ENCODE measurements at places on chromosomes 4 and X. TPM values are rescaled to one million over a fixed set of nuclear protein-coding genes. Genes with fewer than 3 reads are reported as not detected.

Gene NPNT
- not detected for polyA plus RNA-seq

Gene HAND2
- polyA plus RNA-seq = 106 TPM

Gene CT45A2
- polyA plus RNA-seq = not detected

Gene TMEM47
- polyA plus RNA-seq = 0.02 TPM

Gene SAGE1
- not detected for polyA plus RNA-seq

Gene MAGEA11
- 0.06 TPM for polyA plus RNA-seq

Gene CLDN22
- not detected for polyA plus RNA-seq

Gene TMEM156
- 0.15 TPM for polyA plus RNA-seq

Gene RBM47
- polyA plus RNA-seq = 6.8 TPM

Gene IDUA
- 32.1 TPM for polyA plus RNA-seq

DNA sequence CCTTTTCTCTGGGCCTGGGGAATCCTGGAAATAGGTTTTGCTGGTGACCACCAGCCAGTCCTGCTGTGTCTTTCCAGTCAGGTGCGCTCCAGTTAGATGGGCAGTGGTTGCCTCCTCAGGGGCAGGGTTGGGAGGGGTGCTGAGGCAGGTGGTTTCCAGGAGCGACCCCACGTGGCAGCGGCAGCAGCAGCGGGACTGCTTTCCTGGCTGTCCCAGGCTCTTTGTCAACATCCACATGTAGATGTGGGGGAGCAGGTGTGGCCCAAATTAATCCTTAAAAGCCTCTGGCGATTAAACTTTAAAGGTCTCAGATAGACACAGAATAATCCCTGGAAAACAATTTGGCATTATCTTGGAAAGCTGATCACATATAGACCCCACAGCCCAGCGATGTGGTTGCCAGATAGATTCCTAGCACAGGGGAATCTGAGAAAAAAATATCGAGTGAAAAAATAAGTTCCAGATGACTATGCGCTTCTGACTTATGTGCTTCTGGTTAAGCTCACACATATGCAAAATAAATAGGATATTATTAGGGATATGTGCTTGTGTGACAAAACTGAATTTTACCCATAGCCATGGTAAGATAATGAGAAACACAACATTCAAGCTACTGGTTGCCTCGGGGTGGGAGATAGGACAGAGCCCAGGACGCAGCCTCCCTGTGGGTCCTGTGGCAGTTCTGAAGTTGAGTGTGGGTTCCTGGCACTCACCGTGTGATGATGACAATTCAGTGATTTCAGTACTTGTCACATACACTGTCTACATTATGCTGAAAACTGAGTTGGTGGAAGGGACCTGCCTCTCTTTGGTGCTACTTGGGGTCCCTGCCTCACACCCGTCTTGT lies 336.4 kb downstream of the ARHGAP10 start:
- peak; percentile 73 for DNase-seq
- H3K36me3 ChIP-seq = peaks cover 3% of the 10 kb centered on the region
- H3K27me3 ChIP-seq = no peaks in the 10 kb centered on the region
- no peaks in the 10 kb centered on the region for H3K4me1 ChIP-seq
- H3K27ac ChIP-seq = no peak overlapping the region

DNA sequence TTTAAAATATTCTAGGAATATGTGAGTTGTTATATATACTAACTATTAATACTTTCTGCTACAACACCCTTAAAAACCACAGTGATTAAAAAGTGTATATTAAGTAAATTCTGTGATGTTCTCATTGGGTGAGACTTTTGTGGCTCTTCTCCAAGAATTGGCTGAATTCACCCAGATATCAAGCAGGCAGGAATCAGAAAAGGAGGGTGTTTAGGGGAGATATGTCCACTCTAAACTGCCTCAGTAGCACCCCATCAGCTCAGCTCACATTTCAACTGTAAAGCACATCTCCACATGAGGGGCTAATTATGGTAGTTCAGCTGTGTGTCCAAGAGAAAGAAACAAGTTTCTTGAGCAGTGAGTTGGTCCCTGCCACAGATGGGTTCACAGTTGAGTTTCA lies 165.0 kb downstream of the GALNTL6 start:
- no peaks in the 10 kb centered on the region for H3K27me3 ChIP-seq
- no peaks in the 10 kb centered on the region for H3K36me3 ChIP-seq
- no peaks in the 10 kb centered on the region for H3K4me1 ChIP-seq
- no peak for DNase-seq
- H3K27ac ChIP-seq = no peak overlapping the region
- H3K4me3 ChIP-seq = no peak overlapping the region

DNA sequence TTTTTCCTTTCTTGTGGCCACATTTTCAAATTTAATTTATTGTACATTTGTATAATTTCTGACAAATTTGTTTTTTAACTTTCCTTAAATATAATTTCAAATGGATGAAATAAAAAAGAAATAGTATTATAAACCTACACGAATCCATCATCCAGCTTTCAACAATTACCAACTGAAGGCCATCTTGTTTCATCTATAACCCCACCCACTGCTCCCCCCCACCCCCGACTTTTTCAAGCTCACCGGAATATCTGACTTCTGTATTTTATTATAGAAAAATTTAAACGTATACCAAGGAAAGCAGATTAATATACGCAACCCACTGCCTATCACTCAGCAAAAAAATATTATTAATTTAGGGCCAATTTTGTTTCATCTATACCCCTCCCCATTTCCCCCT lies 1.1 kb downstream of the MORF4L2 start:
- peak; percentile 28 for DNase-seq
- peak overlapping the region; percentile 87 for H3K4me3 ChIP-seq

GRCh38 chr4:21083413-21083812 lies 383.2 kb downstream of the PACRGL start:
- no peak for DNase-seq
- no peaks in the 10 kb centered on the region for H3K27me3 ChIP-seq
- H3K27ac ChIP-seq = no peak overlapping the region
- no peak overlapping the region for H3K4me3 ChIP-seq
- H3K4me1 ChIP-seq = no peaks in the 10 kb centered on the region
- H3K36me3 ChIP-seq = no peaks in the 10 kb centered on the region

- H3K4me3 ChIP-seq = no peak overlapping the region
- no peak overlapping the region for H3K27ac ChIP-seq
- H3K36me3 ChIP-seq = no peaks in the 10 kb centered on the region
- no peaks in the 10 kb centered on the region for H3K27me3 ChIP-seq
Observed at GRCh38 chrX:70436343-70436742, 8.3 kb upstream of the DLG3 start.

- H3K27me3 ChIP-seq = no peaks in the 10 kb centered on the region
- H3K27ac ChIP-seq = no peak overlapping the region
- H3K4me1 ChIP-seq = peaks cover 11% of the 10 kb centered on the region
- no peak overlapping the region for H3K4me3 ChIP-seq
- DNase-seq = no peak
- H3K36me3 ChIP-seq = no peaks in the 10 kb centered on the region
Observed at GRCh38 chr4:3821580-3822229, 55.5 kb downstream of the ADRA2C start.

GRCh38 chrX:150163221-150163930 lies 199.7 kb upstream of the MAMLD1 start:
- H3K4me3 ChIP-seq = no peak overlapping the region
- no peaks in the 10 kb centered on the region for H3K27me3 ChIP-seq
- no peaks in the 10 kb centered on the region for H3K4me1 ChIP-seq
- no peaks in the 10 kb centered on the region for H3K36me3 ChIP-seq
- no peak for DNase-seq

- no peaks in the 10 kb centered on the region for H3K27me3 ChIP-seq
- DNase-seq = peak; percentile 15
- H3K4me3 ChIP-seq = no peak overlapping the region
- H3K4me1 ChIP-seq = no peaks in the 10 kb centered on the region
- no peaks in the 10 kb centered on the region for H3K36me3 ChIP-seq
Observed at GRCh38 chr4:120977435-120977997, 55.0 kb upstream of the PRDM5 start.

DNA sequence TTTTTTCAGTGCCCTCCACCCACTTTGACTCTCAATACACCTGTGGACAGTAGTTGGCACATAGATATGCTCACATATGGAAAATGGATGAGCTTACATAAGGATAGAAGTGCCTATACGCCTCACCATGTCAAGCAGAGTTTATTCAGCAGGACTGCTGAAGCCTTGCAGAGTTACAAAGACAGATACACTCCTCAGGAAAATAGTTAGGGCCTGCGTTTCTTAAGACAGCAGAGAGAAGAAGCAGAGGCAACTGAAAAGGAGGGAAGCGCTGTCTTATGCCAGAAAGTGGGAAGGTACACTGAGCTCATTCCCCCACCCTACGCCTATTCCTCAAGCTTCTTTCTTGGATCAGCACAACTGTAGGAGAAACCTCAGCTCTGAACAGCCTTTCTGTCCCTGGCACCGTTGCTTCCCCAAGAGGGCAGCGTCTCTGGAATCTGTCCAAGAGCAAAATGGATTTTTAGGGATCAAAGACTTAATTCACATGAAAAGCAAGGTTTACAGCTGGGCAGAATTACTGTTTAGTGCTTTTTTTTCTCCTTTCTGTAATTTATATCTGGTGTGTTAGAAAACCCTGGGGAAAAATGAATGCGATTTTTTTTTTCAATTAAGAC lies 37.3 kb upstream of the MBTPS2 start:
- H3K27ac ChIP-seq = no peak overlapping the region
- no peaks in the 10 kb centered on the region for H3K27me3 ChIP-seq
- H3K4me3 ChIP-seq = no peak overlapping the region
- no peaks in the 10 kb centered on the region for H3K36me3 ChIP-seq
- DNase-seq = no peak
- H3K4me1 ChIP-seq = no peaks in the 10 kb centered on the region

- H3K4me3 ChIP-seq = no peak overlapping the region
- H3K36me3 ChIP-seq = peaks cover 76% of the 10 kb centered on the region
- no peak for DNase-seq
- no peaks in the 10 kb centered on the region for H3K27me3 ChIP-seq
- no peaks in the 10 kb centered on the region for H3K4me1 ChIP-seq
- no peak overlapping the region for H3K27ac ChIP-seq
Observed at GRCh38 chr4:121686255-121686654, 10.5 kb downstream of the ANXA5 start.

- no peaks in the 10 kb centered on the region for H3K4me1 ChIP-seq
- H3K27me3 ChIP-seq = no peaks in the 10 kb centered on the region
- no peak for DNase-seq
Observed at GRCh38 chrX:101785142-101785541, 125.5 kb upstream of the ARMCX2 start.

- H3K27ac ChIP-seq = no peak overlapping the region
- no peaks in the 10 kb centered on the region for H3K36me3 ChIP-seq
- H3K27me3 ChIP-seq = no peaks in the 10 kb centered on the region
- peak; percentile 51 for DNase-seq
Observed at GRCh38 chr4:185232370-185232769, 23.0 kb downstream of the SNX25 start.

GRCh38 chr4:52560844-52561280 lies 98.2 kb downstream of the USP46 start:
- no peaks in the 10 kb centered on the region for H3K27me3 ChIP-seq
- H3K4me1 ChIP-seq = no peaks in the 10 kb centered on the region
- no peak for DNase-seq
- no peak overlapping the region for H3K27ac ChIP-seq
- no peaks in the 10 kb centered on the region for H3K36me3 ChIP-seq

GRCh38 chrX:275967-276580 lies 5.1 kb upstream of the PLCXD1 start:
- H3K36me3 ChIP-seq = no peaks in the 10 kb centered on the region
- DNase-seq = peak; percentile 86
- no peaks in the 10 kb centered on the region for H3K4me1 ChIP-seq

DNA sequence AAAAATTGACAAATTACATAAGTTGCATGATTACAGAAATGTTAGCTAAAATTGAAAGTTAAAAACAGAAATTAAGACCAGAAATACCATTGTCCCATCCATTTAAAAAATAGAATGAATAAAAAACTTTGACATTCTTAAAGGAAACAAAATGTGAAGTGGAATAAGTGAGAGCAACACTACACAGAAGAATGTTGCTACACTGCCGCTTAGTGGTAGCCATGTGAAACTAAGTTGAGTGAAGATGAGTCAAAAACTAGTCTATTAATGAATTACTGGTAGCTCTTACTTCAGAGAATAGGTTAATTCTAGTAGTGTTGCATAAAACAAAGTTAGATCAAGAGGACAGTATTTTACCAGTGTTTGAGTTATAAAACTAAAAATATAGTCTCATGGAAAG lies 571.0 kb upstream of the KLHL4 start:
- no peaks in the 10 kb centered on the region for H3K36me3 ChIP-seq
- no peak overlapping the region for H3K4me3 ChIP-seq
- H3K27ac ChIP-seq = no peak overlapping the region
- peak; percentile 4 for DNase-seq
- H3K27me3 ChIP-seq = no peaks in the 10 kb centered on the region

- H3K27ac ChIP-seq = no peak overlapping the region
- H3K4me1 ChIP-seq = no peaks in the 10 kb centered on the region
- no peak overlapping the region for H3K4me3 ChIP-seq
- no peaks in the 10 kb centered on the region for H3K27me3 ChIP-seq
- no peaks in the 10 kb centered on the region for H3K36me3 ChIP-seq
- no peak for DNase-seq
Observed at GRCh38 chrX:110983024-110983423, 113.0 kb upstream of the PAK3 start.

GRCh38 chrX:8879750-8880149 lies 78.6 kb upstream of the FAM9A start:
- no peaks in the 10 kb centered on the region for H3K36me3 ChIP-seq
- no peaks in the 10 kb centered on the region for H3K27me3 ChIP-seq
- peak; percentile 33 for DNase-seq
- H3K4me1 ChIP-seq = no peaks in the 10 kb centered on the region

DNA sequence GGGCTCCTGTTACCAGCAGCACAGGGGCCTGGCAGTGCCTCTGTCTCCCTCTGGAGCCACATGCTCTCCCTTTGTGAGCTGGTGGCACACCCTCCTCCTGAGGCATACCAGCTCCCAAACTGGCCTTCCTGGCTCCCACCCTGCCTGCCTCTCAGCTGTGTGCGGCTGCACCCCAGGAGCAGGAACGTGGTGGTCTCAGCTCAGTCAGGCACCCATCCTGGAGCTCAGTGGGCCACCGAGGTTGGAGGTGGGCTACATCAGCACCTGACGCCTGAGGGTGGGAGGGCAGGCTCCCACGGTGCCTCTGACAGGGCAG lies 85.9 kb upstream of the NKX1-1 start:
- no peaks in the 10 kb centered on the region for H3K4me1 ChIP-seq
- DNase-seq = no peak
- no peak overlapping the region for H3K27ac ChIP-seq
- no peak overlapping the region for H3K4me3 ChIP-seq
- H3K27me3 ChIP-seq = peaks cover 71% of the 10 kb centered on the region

DNA sequence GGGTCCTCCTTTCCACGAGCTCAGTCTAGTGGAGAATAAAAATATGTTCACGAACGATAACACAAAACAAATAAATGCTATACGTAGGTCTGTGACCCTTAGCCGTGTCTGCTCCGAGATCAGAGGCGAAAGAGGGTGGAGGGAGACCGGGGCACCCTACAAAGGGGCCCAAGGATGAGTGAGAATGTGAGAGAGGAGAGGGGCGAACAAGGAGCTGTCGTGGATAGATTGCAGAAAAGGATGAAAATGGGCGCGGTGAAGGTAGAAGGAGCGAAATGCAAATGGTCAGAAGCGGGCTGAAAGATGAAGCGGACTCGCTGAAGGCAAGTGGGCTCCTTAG lies 6.2 kb upstream of the ZBTB33 start:
- DNase-seq = no peak
- no peaks in the 10 kb centered on the region for H3K27me3 ChIP-seq
- peak overlapping the region; percentile 72 for H3K4me3 ChIP-seq
- peaks cover 3% of the 10 kb centered on the region for H3K4me1 ChIP-seq
- peak overlapping the region; percentile 67 for H3K27ac ChIP-seq
- H3K36me3 ChIP-seq = no peaks in the 10 kb centered on the region

GRCh38 chrX:27445438-27445837 lies 17.7 kb downstream of the PPP4R3C start:
- H3K36me3 ChIP-seq = no peaks in the 10 kb centered on the region
- DNase-seq = no peak
- H3K4me3 ChIP-seq = no peak overlapping the region
- no peaks in the 10 kb centered on the region for H3K4me1 ChIP-seq

Measured in SK-N-SH (cell line).